NCI-H1092 treated with DMSO at 0.1 percent for 48 hours (cell line): ENCODE measurements at places on chromosomes 6 and 20.

DNA sequence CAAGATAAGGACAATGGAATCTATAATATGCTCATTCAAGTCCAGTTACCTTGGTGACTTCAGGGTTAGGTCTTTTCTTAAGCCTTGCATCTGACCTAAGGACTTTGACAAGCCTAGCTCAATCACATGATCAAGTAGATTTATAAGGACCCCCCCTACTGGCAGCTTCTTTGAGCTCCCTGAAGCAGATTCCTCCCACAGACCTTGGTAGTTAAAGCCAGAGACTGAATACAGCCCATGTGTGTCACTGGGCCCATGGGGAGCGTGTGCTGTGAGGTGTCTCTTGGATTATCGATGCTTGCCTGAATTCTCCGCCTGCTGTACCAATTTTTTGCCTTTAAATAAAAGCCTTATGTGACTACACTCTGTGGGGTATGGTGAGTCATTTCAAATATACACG, 372.7 kb upstream of the RGS17 start:
- DNase-seq = no peak

DNA sequence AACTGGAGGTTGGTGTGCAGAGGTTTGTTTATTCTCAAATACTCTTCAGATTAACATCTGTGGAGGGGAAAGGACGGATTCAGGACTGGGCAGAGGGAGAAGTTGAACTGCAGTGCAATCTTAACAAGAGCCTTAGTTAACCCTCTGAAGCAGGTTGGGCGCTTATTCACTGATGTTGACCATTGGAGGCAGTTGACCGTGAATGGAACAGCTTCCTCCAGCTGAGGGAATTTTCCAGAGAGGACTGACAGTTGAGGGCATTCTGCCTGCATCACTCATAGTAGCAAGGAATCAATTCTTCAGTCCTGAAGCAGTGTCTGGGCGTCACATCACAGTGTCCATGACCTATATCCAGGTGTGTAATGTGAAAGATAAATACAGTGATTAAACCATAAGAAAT, 80.9 kb downstream of the PLCB4 start:
- no peak for DNase-seq

DNA sequence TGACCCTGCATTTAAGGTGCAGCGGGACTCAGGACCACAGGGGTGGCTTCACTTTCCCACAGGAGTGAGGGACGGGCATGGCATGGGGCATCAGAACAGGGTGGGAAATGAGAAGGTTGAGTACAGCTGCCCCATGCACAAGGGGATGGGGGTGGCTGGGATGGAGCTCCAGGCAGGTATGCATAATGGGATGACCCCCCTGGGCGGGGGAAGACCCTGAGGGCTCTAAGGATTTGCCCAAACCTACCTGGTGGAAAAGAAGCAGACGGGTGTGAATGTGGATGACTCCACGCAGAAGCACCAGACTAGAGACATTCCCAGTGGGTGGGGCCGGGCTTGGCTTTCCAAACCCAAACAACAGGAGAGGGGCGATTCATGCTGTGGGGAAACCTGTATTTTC, 200.3 kb downstream of the SYNDIG1 start:
- no peak for DNase-seq

- no peak for DNase-seq
Observed at GRCh38 chr6:28207510-28208110, 17.5 kb upstream of the ZSCAN9 start.

DNA sequence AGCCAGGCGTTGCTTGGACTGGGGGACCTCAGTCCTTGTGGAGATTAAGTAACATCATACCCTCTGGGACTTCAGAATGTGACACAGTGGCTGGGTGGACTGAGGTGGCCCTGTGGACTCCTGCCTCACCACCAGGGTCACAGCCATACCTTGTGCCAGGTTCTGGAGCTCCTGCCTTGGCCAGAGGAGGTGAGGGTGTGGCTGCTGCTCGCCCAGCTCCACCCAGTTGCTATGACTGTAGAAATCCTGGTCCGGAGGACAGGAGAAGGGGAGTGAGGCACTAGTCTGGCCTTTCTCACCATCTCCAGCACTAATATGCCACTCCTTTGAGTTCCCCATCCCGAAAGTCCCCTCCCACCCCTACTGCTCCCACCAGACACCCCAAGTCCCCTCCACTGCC, 1.9 kb downstream of the VWA7 start:
- no peak for DNase-seq
